Neural progenitor cell (in vitro differentiated cells): ENCODE measurements at places on chromosomes 7 and 10. TPM values are rescaled to one million over a fixed set of nuclear protein-coding genes. Genes with fewer than 3 reads are reported as not detected.

- DNase-seq = no peak
Observed at GRCh38 chr10:101545898-101546297, 42.2 kb downstream of the POLL start.

DNA sequence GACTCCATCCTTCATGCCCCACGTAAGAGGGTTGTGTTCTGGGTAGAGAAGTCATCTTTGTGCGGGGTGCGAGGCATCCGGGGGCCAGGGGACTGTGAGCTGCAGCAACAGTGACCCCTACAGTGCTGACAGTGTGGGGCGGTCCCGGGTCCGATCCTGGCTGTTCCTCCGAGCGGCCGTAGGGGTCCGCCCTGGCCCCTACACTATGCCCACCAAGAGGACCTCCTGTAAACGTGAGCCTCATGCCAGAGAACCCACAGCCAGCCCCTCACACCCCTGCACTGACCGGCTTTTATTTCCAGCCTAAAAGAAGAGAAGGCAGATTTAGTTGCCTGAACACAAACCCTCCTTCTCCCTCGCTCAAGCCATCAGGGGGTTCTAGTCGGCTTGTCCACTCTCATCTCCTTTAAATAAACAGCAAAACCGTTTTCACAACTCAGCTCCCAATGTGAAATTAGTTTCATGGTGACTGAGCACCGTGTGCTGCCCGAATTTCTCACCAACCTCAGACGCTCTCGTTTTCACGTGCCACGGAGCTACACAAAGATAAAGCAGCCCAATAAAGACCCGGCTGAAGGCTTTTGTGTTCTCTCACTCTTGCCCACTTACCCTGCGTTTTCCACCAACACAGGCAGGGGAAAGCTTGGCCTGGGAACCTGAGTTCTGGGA is 588.6 kb downstream of the PTPRN2 start:
- DNase-seq = no peak

DNA sequence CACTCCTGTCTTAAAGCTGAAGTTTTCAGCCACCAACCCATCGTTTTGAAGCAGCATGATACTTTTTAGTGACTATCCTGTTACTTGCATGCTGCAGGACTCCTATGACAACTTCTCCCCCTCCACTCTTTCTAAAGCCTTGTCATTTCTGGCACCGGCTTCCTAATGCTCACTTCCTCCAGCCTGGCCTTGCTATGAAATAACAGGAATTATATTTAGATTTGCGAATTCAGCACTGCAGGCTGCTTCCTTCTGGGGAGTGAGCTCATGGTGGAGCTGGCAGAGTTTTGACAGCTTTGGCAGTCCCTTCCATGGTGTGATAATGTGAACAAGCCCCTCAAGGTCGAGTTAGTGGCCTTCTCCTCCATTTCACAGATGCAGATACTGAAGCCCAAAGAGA is 13.4 kb downstream of the BLNK start:
- DNase-seq = no peak

DNA sequence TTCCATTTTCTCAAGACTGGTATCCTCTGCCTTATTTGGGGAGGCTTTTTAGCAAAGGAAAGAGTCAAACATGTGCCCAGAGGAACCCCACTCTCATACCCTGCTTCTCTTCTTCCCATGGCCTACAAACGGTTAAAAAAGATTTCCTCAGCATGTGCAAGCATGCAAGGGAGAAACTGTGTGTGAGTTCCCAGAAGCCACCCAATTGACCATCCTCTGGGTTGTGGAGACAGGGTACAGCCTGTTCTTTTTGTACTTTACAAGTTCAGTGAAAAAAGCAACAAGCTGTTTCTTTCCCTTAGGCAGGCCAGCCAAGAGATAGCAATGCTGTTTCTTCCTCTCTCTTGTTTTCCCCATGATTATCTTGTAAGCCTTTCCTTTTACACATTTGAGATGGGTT is 68.8 kb upstream of the MTPN start:
- DNase-seq = no peak

- DNase-seq = no peak
Observed at GRCh38 chr10:3295582-3296151, 123.1 kb upstream of the PITRM1 start.

DNA sequence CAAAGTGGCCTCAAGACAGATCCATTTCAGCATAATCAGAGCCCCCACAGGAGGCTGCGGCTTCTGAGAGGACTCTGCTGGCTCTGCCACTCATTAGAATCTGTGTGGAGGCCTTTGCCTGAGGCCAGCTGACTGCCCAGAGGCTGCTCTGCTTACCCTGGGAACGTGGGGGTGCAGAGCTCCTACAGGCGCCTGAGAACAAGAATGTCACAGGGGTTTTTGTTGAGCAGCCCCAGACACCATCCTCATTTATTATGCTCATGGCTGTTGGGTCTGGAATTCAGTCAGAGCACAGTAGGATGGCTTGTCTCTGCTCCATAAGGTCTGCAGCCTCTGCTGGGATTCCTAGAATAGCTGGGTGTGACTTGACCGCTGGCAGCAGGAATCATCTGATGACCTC is 101.8 kb upstream of the GDF10 start:
- DNase-seq = no peak

DNA sequence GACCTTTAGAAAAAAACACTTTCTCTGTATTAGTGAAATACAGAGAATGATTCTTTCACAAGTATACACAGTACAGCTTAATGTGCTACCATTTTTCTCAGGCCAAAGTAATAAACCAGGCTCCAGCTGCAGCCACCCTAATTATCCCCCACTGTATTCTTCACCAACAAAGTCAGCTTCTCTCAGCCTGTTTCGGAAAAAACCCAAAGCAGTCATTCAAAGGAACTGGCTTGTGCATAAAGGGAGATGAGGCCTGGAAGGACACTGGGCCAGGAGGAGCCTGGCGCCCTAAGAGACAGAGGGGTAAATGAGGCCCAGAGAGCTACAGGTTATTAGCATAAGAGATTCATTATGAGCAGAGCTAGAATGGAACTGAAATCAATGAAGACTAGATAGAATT is 9.2 kb downstream of the USP54 start:
- peak; percentile 65 for DNase-seq

DNA sequence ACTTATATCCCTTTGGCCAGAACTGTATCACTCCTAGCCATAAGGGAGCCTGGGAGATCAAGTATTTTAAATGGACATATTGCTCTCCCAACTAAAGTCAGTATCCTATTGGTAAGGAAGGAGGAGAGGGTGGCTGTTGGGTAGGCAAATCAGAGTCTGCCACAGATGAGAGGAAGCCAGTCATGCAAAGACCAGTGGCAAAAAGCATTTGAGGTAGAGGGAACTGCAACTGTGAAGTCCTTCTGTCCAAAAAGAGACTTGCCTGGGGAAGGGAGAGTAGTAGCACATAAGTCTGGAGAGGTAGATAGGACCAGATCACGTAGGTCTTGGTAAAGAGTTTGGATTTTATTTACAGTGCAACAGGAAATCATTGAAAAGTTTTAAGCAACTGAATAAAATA is 8.8 kb upstream of the CCNJ start:
- no peak for DNase-seq

- DNase-seq = peak; percentile 8
Observed at GRCh38 chr10:20181434-20181833, 365.2 kb downstream of the PLXDC2 start.

The MGMT gene
- 17.5 and 31.3 TPM in 2 replicates for total RNA-seq

The ANXA8 gene
- total RNA-seq = not detected in 2 replicates

- no peak for DNase-seq
Observed at GRCh38 chr10:130141460-130141859, 5.3 kb downstream of the GLRX3 start.

The NACAD gene
- 0.39 and 1.5 TPM in 2 replicates for total RNA-seq

DNA sequence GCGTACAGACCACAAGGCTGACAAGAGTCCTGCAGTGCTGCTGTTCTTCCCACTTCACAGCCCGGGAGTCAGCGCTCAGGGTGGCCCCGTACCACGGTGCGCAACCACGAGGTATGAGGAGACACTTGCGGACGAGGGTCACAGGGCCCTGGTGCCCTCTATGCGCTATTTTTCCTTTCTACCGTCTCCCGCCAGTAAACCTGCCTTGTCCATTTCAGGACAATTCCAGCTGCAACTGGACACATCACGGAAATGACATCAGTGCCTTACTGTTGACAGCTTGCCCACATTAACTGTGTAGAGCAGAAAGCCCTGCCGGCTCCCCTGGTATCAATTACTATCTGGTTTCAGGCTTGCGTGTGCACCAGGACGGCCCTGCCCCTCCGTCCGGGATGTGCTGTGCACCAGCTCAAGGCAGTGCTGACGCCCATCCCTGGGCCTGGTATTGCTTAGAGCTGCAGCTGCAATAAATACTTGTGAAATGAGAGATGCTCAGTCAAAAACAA is 65.1 kb downstream of the ZRANB1 start:
- DNase-seq = no peak

- no peak for DNase-seq
Observed at GRCh38 chr7:39356172-39356925, 209.9 kb upstream of the YAE1 start.

The MMP21 gene
- not detected in 2 replicates for total RNA-seq

The ABCB1 gene
- not detected in 2 replicates for total RNA-seq

The RSPH10B2 gene
- total RNA-seq = 0.93 TPM in 1 of 2 replicates, not detected in the other

The FAM221A gene
- total RNA-seq = 26.2 and 27.2 TPM in 2 replicates

GRCh38 chr10:104449391-104449790 is 95.8 kb downstream of the CFAP58 start:
- DNase-seq = peak; percentile 9

The ASAH2B gene
- 12.2 and 18.8 TPM in 2 replicates for total RNA-seq

The TSPAN13 gene
- 25.6 and 41.2 TPM in 2 replicates for total RNA-seq

DNA sequence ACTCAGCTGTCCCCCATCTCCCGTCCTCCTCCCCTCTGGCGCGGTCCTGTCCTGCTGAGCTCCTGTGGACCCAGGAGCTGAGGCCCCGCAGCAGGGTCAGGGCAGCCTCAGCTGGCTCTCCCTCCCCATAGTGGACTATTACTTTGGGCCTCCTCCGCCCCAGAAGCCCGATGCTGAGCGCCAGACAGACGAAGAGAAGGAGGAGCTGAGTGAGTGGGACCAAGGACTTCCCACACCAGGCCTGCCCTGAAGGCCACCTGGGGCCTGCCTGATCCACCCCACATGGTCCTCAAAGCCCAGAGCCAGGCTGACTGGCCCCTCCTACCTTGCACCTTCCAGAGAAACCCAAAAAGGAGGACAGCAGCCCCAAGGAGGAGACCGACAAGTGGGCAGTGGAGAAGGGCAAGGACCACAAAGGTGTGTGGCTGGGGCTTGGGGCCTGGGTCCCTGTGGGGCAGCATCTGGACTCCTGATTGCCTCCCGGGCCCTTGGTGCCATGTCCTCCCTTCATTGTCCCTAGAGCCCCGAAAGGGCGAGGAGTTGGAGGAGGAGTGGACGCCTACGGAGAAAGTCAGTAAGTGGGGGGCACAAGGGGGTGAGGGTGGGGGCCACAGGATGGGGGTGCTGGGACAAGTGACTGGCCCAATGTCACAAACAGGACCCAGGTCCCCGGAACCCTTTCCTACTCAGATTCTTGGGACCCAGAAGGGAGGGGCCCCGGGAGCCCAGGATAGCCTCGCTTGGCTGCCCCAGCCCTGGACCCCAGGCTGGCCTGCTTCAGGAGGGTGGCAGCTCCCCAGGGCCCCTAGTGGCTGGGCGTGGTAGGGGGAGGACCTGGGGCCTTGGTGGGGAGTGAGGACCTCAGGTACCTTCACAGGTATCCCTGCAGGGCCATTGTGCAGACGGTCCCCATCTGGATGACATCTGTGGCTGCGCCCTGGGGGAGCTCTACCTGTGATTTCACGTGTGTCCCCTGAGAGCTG is 4.9 kb downstream of the AEBP1 start:
- no peak for DNase-seq
